ENCODE measurements at places on chromosomes 1 and 21. TPM values are rescaled to one million over a fixed set of nuclear protein-coding genes. Genes with fewer than 3 reads are reported as not detected.

- no peak for DNase-seq
These were observed 71.1 kb upstream of the CD34 start for GRCh38 chr1:207981976-207982375.

DNA sequence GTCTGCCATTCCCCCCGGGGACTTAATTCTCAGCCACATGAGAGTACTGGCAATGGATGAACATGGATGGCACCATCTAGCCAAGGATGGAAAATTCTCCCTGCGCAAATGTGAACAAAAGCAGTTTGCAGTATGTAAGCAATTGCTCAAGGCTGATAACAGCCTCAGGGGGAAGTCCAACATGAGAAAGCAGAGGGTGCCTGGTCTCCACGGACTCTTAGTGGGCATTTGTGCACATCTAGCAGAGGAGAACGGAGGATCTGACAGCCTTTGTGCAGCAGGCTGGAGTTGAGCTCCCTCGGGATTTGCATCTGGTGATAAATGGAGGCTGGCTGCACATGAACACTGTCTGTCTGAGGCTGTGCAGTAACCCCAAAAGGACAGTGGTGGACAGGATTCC, 13.9 kb upstream of the OLIG1 start:
- no peak for DNase-seq

DNA sequence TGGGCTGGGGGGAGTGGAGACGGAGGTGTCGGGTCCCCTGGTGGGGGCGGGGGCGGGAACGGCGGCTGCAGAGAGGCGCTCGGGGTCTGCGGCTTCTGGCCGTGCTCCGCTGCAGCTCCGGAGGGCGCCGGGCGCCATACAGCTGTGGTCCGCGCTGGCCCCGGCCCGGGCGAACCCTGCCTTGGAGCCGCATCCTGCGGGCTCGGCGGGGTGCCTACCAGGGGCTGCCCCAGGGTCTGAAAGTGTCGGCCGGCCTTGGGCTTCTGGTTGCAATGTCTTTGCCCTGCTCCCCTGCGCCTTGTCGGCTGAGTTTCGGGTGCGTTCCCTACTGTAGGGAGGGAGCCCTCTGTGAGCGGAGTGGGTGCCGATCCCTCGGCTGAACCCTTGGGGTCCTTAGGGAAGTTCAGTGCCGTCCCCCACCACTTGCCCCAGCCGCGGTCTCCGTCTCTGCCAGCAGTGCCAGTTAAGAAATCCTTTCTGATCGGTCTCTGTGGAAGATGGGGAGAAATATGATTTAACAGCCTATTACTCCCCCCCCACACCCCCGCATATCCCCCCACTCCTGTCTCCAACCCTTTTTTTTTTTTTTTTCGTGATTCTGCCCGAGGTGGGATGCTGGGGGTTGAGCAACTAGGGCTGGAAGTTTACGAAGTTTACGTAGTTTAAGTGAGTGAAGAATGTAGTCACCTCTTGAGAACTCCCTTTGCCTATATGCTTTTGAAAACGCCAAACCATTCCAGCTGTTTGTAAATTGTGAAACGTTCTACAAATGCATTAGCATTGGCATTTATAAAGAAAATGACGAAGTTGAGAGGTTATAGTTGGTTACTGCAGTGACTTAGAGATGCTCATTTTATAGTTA, 588 bp downstream of the NEXN start:
- DNase-seq, result peak; percentile 48

DNA sequence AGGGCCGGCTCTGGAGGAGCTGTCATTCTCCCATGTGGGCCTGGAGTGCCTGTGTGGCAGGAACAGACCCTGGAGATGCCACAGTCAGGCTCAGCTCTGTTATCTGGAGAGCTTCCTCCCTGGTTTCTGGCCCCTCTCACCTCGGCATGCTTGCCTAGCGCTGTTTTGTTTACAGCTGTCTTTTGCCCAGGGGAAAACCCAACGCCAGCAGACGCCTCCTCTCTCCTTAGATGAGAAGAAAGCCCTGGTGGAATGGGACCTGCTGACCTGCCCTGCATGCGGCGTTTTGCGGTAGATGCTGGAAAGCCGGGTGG, 104.9 kb downstream of the CRYAA start:
- DNase-seq, result no peak

GRCh38 chr1:178241837-178242236, 147.9 kb downstream of the RASAL2 start:
- DNase-seq, result no peak

DNA sequence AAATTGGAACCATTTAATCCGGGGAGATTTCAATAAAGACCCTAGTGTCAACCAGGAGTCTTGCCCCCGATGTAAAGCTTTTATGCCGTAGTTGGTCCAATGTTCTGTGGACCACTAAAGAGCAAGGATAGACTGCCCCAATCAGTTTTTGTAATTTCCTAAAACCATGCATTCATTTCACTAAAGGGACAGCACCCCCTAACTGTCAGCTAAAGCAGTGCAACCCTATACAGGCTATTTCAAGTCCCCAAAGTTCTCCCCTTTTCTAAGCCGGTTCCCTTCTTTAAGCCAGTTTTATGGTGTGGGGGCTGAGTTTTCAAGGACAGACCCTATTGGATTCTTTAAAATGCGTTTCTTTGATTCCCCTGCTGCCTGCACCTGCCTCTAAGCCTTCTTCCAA, 12.7 kb upstream of the PDPN start:
- no peak for DNase-seq

- no peak for DNase-seq
These were observed 100.0 kb upstream of the NRIP1 start for GRCh38 chr21:15164678-15165303.

- DNase-seq, result no peak
These were observed 414.7 kb upstream of the PROX1 start for GRCh38 chr1:213572912-213573647.

C1orf53 gene
- 3.1 TPM for total RNA-seq

CELA2A gene
- total RNA-seq, result not detected

DNA sequence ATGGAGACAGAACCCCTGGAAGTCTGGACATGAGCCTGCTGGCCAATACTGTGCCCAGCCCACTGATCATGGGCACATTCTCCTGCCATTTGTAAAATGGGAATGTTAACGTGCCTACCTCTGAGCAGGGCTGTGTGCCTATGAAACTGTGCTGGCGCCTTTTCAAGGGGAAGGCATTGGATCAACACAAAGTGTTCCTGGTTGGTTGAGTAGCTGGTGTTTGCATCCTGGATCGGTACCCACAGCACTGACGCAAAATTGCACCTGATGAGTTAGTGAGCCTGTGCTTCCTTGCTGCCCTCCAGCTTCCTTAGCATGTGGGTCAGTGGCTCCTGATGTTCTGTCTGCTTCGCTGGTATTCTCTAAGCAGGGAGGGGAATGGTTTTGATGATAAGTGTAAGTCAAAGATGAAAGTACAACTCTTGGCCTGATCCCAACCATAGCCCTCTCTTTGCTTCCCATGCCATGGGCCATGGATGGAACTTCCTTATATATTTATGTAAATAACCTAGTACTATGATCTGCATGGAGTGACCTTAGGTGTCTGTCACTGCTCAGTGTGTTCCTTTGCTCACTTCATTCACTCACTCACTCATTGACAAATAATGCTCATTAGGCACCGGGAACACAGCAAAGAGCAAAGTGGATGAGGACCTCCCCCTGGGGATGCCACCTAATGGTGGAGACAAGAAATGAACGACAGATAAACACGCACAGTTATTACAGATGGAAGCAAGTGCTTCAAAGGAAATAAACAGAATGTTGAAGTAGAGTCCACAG, 22.7 kb downstream of the MAB21L3 start:
- DNase-seq, result no peak

DNA sequence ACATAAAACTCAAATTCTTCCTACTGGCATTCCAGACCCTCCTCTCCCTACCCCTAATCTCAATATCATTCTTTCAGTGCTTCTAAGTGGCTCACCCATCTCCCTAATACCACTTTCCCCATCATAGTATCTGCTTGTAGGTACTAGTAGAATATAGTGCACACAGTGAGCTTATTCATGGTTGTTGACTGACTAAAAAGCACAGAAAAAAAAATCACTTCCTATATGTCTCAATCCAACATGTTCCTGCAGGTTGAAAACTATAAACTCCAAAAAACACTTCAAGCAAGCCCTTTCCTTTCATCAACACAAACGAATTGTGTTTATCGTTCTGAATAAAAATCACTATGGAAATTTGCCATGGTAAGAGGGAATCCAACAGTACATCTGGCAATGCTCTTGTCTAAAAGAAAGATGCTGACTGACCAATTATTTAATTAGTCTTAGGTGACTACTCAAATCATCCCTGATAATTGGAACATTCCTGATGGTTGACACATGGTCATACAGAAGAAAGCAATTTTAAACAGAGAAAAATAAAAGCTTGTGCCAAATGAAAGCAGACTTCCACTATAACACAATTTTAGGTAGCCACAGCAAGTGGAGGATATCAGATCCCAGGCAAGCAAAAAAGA, 87.1 kb downstream of the NDUFS5 start:
- no peak for DNase-seq

SLAMF6 gene
- not detected for total RNA-seq

DNA sequence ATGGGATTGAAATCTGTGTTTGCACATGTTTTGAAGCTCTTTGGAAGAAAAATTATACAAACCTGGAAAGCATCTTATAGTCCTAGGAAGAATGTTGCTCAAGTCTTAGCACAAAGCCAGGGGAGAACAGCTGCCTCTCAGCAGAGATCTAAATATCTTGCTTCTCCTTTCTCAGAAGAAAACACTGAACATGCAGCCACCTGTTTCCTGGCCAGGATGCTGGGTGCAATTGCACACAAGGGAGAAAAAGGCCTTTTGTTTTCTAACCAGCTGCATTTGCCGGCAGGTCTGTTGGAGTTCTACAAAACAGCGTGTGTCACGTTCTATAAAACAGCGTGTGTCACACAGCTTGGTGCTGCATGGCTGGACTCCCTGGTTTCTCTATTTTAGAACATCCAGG, 259.6 kb upstream of the PLD5 start:
- DNase-seq, result no peak

GRCh38 chr1:103146166-103146565, 37.8 kb upstream of the COL11A1 start:
- no peak for DNase-seq

- no peak for DNase-seq
These were observed 364.5 kb downstream of the KCNH1 start for GRCh38 chr1:210769473-210769872.

- DNase-seq, result no peak
These were observed 161.3 kb downstream of the TSEN15 start for GRCh38 chr1:184212649-184213314.

DNA sequence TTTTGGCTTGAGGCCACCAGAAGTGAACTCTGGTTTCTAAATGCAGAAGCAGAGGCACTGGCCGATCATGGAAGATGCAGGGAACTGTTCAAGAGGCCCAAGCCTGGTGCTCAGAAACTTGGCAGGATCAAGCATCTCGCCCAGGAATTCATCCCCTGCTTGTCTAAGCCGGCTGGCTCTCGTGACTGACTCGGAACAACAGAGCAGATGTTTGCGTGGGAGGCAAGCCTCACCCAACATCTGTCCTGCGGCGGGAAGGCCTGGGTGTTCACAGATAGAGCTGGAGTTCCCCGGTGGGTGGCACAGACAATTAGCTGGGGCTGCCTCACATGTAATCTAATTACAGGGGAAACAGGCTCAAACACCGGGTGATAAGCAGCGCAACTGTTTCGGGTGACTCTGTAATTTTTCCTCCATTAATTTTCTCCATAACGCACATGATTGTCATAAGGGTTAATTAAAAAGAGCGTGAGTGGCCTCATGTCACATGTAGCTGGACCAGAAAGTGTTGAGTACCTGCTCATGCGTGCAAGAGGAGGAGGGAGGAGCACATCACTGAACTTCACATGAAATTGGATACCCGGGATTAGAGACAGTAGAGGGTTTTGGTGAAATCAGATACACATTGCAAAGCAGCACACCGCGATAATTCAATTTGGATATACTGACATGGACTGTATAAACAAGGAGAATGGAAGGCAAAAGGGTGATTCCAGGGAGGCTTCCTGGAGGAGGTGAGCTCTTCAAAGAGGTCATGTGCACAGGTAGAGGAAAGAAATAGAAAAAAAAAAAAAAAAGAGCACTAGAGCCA, 180.0 kb downstream of the ETS2 start:
- DNase-seq, result no peak

NADK gene
- 91.9 TPM for total RNA-seq

GRCh38 chr1:67732750-67733151, 47.8 kb downstream of the GADD45A start:
- DNase-seq, result no peak

GRCh38 chr1:159012495-159012894, 2.8 kb downstream of the IFI16 start:
- DNase-seq, result no peak

Measured in neural crest cell (in vitro differentiated cells).